ENCODE measurements at places on chromosomes 3 and 15. TPM values are rescaled to one million over a fixed set of nuclear protein-coding genes. Genes with fewer than 3 reads are reported as not detected.
A peak's percentile ranks its signal among the peaks of the same experiment; 100 is the strongest.

DNA sequence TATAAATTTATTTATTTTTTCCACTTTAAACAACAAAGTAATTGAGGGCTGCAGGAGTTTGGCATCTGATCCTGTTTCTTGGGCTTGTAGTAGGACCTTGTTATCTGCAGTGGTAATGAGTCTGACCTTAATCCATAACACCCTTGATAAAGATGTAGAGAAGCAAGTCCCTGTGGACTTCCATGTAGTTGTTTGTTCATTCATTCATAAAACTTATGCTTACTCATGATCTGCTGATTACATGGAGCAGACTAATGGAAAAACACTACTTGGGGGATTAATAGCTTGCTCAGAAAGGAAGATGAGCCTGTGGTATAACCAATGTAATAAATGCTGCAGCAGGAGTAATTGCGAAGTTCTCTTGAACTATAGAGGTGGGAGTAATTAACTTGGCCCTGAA is 271.5 kb upstream of the TBL1XR1 start:
- no peaks in the 10 kb centered on the region for H3K27me3 ChIP-seq
- no peak for DNase-seq
- no peaks in the 10 kb centered on the region for H3K36me3 ChIP-seq
- no peak overlapping the region for H3K27ac ChIP-seq

DNA sequence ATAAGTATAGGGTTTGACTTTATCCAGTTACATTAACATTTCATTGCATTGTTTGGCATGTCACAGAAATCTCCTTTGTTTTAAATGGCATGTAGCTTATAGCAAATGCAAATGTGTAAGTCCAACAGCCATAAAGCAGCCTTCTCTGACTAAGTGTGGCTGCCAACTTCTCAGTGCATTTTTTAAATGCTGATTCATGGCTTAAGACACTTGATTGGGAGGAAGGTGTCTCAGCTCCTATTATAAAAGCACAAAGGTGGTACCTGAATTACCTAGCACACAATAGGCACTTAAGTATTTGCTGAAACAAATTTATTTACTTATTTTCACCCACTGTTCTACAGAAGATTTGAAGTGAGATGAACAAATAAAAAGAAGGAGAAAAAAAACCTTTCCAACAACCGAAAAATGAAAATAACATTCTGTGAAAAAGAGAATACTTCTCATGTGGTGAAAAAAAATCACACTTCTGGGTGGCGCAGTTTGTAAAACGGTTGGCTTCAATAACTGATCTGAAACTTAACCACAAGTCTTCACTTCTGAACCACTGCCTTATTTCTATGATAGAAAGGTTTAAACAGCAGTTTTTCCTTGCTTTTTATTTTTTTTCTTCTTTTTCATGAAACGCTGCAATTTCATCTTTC is 105.5 kb upstream of the ICE2 start:
- peaks cover 8% of the 10 kb centered on the region for H3K4me1 ChIP-seq
- H3K27me3 ChIP-seq: no peaks in the 10 kb centered on the region
- no peak overlapping the region for H3K4me3 ChIP-seq
- H3K27ac ChIP-seq: peak overlapping the region; percentile 35
- DNase-seq: no peak
- H3K36me3 ChIP-seq: no peaks in the 10 kb centered on the region

- DNase-seq: no peak
- no peak overlapping the region for H3K4me3 ChIP-seq
- H3K4me1 ChIP-seq: peaks cover 2% of the 10 kb centered on the region
- H3K27ac ChIP-seq: no peak overlapping the region
- peaks cover 36% of the 10 kb centered on the region for H3K27me3 ChIP-seq
These were observed 10.2 kb upstream of the SKOR1 start for GRCh38 chr15:67815036-67815592.

The PIK3CA gene
- 15.2 TPM for total RNA-seq

The ARPP21 gene
- 0.32 TPM for total RNA-seq

The RTP3 gene
- total RNA-seq: not detected
